Stimulated activated CD8-positive, alpha-beta memory T cell treated with anti-CD3 and anti-CD28 coated beads, Interleukin-4, amount 100 ng/mL, for 48 hours (primary cell): ENCODE measurements at places on chromosomes 3 and 15.

GRCh38 chr15:50145451-50145872 is 26.4 kb upstream of the ATP8B4 start:
- DNase-seq, result no peak

GRCh38 chr15:78761020-78761419 is 50.2 kb downstream of the ADAMTS7 start:
- no peak for DNase-seq

- no peak for DNase-seq
Measured at GRCh38 chr15:66097151-66098021, 156.2 kb downstream of the MEGF11 start.

- DNase-seq, result no peak
Measured at GRCh38 chr3:59922192-59922591, 872.4 kb upstream of the CFAP20DC start.

GRCh38 chr15:80159811-80160569 is 7.2 kb downstream of the FAH start:
- DNase-seq, result no peak

DNA sequence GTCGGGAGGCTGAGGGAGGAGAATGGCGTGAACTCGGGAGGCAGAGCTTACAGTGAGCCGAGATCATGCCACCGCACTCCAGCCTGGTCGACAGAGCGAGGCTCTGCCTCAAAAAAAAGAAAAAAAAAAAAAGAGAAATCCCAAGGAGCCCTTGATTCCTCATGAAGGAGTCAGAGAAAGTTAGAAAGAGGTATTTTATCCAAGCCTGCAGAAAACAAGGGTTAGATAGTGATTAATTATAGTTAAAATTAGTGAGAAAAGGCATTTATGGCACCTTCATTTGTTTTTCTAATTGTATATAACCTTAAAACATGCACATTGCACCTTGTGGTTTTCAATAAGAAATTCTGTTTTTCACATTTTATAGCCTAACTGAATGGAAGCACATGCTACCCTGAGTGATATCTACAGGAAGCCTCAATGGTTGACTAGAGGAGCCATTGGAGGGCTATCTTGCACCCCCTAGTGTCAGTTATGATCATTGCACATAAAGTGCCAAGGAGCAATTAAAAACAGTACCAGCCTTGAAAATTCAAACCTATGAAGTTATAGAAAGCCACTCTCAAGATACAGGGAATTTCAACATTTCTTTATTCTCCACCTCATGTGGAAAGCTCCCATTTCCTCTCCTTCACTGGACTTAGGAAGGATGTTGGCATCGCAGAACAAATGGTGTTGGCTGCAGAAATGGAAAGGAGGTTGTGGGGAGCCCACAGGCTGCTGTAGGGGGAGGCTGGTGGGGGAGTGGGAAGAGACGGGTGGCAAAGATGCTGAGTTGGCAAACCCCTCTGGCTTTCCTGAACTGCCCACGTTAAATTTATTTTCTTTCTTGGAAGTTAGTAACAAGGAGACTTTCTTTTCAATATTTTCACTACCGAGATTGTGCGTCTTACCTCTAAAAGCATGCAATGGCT is 48.5 kb downstream of the ITGA11 start:
- DNase-seq, result peak; percentile 39

DNA sequence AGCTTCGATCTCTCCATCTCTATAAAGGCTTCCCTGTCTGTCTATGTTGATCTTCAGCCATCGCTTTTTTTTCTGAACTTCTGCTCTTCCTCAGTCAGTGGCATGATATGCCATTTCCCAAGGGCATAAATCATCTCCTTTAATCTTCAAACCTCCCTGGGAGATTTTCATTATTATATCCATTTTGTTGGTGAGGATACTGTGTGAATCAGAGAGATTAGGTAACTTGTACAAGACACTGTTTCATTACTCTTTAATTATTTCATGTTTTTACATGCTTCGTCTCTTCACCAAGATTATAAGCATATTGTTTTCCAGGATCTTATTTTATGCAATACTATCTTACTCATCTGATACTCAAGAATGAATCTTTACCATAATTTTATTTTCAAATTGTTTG is 124.8 kb upstream of the ATP11B start:
- DNase-seq, result no peak

GRCh38 chr3:171873580-171873979 is 30.4 kb downstream of the TMEM212 start:
- DNase-seq, result no peak

- no peak for DNase-seq
Measured at GRCh38 chr3:160999274-160999673, 105.9 kb downstream of the B3GALNT1 start.

DNA sequence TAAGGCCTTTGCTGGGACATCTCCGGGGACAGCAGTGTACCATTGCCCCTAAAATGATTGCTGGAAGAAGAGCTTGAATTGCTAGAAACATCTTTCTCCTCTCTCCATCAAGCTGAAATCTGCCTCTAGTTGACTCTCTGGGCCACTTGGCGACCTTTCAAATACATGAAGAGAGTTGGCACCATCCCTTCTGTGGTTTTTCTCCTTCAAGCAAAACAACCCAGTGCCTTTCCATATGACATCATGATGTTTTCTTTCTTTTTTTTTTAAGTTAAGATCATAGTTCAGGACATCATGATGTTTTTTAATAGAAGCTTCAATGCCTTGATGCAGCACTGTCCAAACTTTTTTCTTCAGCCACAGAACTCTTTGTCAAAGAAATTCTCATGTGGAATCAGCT is 144.0 kb upstream of the PTPRG start:
- no peak for DNase-seq

DNA sequence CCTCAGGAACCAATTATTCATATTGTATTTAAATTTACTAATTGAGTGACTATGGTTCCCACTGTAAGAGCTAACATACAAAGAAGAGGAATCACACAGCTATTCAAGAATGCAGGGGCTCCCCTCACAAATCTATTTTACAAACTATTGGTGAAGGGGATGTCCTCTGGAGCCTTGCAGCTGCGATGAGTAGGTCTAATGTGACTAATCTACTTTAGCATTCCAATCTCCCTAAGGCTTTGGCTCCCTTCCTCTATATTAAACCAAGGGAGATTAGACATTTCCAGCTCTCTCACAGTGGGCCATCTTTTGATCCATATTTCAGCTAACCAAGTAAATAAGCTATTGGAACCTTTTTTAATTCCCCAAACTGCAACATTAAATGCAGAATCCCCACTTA is 514.2 kb upstream of the BCHE start:
- no peak for DNase-seq

DNA sequence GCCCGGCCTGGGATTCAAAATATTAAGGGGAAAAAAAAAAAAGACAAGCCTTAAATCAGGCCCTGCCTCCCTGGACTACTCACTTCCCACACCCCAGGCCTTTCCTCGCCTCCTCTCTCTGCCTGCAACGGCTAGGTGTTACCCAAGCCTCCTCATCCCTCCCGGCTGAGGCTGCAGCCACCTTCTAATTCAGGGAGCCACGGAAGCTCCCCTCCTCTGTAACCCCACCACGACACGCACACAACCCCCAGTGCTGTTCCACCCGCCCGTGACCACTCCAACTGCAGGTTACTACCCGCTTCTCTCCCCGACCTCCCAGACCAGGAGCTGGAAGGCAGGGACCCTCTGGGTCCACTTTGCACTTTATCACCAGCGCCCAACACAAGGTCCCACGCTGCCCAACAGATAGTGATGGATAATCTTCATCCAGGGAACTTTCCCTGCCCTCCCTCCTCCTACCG is 936 bp downstream of the KIF7 start:
- DNase-seq, result no peak

GRCh38 chr15:85611361-85611760 is 183.4 kb downstream of the KLHL25 start:
- DNase-seq, result no peak

DNA sequence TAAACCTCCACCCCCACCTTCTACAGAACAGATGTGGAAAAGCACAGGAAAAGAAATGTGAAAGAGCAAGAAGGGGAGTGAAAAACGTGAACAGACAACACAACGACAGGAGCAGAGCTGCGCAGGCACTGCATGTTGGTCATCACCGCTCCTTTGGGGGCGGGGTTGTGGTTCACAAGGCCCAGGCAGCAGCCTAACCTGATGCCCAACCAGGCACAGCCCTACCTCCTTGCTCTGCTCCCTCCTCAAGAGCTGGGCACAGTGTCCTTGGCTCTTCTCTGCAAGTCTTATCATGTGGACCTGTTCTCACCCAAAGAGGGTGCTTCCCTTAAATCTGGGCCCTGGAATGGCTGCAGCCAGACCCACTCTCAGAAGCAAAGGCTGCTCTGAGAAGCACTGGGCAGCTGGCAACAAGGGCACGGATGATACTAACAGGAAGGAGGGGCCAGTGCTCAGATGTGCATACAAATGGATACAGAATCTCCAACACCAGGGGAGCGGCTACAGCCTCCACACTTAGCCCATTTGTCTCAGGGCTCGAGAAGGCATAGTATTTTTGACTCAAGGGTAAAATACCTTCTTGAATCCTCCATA is 64.6 kb downstream of the DHX30 start:
- no peak for DNase-seq

GRCh38 chr3:88211096-88211890 is 61.5 kb downstream of the C3orf38 start:
- DNase-seq, result no peak

DNA sequence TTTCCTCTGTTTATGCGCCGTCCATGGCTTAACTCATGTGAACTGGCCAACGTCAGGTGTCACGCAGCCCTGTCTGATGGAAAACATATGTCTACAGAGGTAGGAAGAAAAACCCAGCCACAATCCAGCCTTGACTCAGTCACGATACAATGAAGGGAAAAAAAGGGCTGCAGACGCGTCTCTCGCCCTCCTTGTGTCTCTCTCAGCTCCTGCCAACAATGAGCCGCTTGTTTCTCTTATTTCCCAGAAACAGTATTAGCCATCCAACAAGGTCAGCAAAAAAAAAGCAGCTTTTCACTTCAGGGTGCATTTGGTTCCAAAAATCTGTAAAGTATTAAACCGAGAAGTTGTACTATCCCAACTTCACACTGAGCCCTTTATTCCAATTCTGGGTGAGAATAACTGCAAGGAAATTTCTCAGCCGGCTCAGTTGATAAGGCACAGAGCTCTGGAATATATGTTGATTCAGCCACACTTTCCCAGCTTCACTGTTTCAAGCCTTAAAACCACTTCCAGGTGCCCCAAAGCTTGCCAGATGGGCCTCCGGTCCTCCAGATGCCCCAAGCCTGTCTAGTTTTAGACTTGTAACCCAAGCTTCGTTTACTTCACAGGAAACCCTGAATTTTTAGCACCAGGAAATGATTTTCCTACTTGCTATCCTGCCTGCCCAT is 79.4 kb downstream of the TM4SF4 start:
- DNase-seq, result no peak

- DNase-seq, result no peak
Measured at GRCh38 chr3:129577366-129577765, 29.1 kb downstream of the PLXND1 start.

DNA sequence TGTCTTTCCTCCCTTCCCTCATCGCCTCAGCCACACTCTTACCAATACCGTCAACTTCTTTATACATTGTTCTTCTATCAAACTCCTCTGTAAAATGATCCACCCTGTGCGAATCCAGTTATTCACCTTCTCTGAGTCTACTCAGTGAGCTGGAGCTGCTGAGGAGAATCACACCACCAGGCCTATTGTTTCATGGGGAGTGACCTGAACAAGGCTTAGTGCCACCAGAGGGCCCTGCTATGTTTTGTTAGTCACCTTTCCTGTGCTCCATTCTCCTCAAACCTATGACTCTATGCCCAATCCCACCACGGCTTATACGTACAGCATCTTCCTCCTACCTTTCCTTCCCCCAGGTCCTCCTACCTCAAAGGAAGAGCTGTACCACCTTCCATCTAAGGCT is 50.4 kb upstream of the MED12L start:
- DNase-seq, result no peak

DNA sequence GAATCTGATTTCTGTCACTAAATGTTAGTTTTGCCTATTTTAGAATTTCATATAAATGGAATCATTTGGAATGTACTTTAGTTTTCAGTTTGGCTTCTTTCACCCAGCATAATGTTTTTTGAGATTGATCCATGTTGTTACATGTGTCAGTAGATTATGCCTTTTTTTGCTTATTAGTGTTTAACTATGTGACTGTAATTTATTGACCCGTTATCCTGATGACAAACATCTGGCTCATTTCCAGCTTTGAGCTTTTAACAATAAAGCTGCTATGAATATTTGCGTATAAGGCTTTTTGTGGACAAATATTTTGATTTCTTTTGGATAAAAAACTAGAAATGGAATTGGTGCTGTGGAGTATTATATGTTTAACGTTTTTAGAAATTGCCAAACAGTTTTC is 254.5 kb upstream of the CFAP20DC start:
- DNase-seq, result no peak
